Activated T-cell treated with anti-CD3 and anti-CD28 coated beads for 48 hours (primary cell): ENCODE measurements at places on chromosomes 3 and 15.

- DNase-seq = no peak
Measured at GRCh38 chr15:56831467-56832005, 86.9 kb upstream of the TCF12 start.

- no peak for DNase-seq
Measured at GRCh38 chr3:76565496-76566210, 474.2 kb upstream of the ROBO2 start.

DNA sequence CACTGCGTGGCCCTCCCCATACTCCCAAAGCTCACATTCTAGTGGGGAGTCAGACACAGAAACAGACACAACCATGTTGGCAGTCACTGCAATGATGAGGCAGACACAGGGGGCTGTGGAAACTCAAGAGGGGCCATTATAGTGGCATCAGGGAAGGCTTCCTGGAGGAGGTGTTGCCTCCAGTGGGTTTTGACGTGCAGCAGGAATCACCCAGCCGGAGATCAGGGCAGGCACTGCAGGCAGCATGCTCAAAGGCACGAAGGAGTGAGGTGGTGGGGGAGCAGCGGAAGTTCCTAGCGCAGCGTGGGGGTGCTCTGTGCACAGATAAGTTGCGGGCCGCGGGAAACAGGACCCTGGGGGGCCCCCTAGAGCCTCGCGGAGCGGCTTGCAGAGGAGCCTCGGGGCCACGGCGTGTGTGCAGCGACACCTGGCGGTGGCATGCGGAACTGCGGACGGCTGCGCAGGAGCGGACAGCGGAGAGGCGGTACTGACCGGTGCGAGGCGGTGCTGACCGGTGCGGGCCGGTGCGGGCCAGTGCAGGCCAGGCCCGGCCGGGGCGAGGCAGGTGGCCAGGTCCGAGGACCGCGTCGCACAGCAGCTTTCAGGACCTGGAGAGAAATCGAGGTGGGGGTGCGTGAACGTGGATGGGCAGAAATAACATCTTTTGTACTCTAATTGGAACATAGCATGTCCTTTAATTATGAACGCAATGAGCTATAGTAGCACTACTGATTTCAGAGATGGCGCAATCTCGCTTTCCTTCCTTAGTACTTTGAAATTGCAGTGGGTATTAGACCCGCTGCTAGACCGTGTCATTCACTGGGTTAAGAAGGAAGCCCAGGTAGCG lies 101.5 kb downstream of the FBLN2 start:
- peak; percentile 72 for DNase-seq

DNA sequence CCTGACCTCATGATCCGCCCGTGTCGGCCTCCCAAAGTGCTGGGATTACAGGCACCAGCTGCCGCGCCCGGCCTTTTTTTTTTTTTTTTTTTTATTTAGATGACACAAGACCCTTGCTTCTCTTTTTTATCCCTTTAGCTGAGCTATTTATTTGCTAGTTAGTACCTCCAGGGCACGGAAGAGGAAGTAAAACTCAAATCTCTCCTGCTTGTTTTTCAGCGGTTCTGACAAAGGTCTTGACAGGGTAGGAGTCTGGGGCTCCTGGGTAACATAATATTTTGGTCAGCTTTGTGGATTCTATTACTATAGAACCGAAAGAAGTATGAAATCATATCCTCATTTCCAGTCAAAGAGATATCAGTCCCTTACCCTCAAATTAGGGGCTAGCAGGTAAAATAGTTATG lies 44.0 kb upstream of the ETV5 start:
- no peak for DNase-seq

DNA sequence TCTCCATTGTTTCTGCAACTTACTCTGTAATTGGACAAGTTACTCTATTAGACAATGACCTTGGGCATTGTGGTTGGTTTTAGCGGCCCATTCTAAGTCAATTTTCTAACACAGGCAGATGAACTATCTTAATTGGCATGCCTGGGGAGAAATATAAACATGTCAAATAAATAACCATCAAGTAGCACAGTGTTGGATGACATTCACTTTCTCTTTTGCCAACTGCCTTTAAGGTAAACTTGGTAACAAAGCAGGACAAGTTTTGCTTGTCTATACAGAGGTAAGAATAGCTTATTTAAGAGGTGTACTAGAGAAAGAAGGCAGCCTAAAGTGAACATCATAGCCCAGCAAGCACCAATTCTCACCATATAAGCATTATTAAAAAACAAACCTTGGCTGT lies 599.6 kb downstream of the GBE1 start:
- DNase-seq = no peak
